Osteocyte (in vitro differentiated cells): ENCODE measurements at places on chromosomes 2 and 18.

GRCh38 chr2:180328795-180329422, 321.8 kb upstream of the CWC22 start:
- DNase-seq = no peak

GRCh38 chr2:234980451-234981187, 28.8 kb downstream of the SH3BP4 start:
- DNase-seq = no peak

DNA sequence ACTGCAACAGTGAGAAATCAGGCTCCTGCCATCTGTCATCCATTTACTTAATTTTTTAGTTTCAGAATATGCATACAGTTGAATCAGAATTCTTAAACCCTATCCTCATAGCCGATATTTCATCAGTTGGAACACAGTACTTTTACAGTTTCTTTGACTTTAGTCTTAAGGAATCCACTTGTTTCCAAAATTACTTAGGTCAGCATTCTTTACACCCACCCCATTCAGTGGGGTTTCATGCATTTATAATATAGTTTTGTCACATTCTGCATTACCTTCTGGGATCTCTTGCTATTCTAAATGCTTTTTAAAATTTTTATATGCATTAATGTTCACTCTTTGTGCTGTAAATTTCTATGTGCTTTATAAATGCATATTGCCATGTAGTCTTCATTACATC, 400.4 kb upstream of the LRRTM4 start:
- no peak for DNase-seq

DNA sequence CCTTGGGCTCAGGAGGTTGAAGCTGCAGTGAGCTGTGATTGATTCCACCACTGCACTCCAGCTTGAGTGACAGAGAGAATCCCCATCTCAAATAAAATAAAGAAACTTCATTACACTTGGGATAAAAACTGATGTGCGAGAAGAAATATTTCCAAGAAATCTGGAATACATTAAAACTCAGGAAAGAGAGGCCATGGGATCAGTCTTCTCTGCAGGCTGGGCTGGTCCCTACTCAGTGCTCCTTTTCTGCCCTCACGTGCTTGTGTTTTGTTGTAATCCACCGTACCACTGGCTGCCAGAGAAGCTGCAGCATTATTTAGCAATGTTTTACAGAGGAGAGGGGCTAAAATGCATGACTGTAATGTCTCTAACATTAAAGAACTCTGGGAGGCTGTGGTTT, 282.0 kb downstream of the SLC8A1 start:
- DNase-seq = no peak

DNA sequence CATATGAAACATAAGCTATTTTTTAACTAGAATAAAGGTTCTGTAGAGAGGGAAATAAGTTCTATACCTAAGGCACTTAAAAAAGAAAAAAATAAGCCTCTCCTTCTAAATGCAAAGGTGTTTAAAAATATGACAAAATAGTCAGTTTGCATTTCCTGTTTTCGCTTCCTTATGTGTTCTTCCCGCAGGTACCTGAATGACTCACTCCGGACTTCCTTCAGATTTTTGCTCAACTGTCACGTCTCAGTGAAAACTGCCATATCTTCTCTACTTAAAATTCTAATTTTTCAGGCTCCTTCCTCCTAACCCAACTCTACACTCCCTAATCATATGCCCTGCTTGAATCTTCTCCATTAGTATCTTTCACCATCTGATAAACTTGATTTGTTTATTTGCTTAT, 1333.1 kb downstream of the LRP1B start:
- no peak for DNase-seq
